ENCODE measurements at places on chromosomes 5 and 9.

GRCh38 chr9:75960551-75960950 lies 70.1 kb downstream of the PCSK5 start:
- no peak for DNase-seq

DNA sequence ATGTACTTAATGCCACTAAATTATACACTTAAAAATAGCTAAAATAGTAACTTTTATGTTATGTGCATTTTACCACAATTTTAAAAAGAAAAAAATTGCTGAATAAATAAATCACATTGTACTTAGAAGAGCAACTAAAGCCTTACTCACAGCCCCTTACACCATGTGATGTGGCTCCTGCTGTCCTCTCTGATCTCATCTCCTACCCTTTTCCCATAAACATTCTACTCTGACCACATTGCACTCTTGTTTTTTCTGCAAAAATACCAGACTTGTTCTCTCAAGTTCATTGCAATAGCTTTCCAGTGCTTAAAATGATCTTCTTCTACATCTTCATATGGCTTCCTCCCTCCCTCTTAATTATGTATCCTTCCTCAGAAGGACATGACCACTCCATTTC lies 268.4 kb downstream of the ELAVL2 start:
- no peak for DNase-seq

DNA sequence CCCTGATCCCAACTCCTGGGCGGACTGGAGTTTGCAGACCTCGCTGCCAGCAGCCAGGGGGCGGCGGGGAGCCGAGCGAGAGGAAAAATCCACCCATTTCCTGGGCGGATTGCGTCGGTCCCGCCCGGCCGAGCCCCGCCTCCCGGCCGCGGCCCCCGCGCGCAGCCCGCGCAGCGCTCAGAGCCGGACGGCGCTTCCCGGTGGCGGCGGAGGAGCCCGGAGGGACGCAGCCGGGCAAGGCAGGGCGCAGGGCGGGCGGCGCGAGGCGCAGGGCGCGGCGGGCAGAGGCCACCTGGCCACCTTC lies at the start of gene OLFM1:
Gene OLFM1 (plus strand): TSS at position 180 of the 304 bp plus-strand sequence. CDS start 322 bp downstream, outside the sequence.
- DNase-seq, result no peak

- no peak for DNase-seq
Measured at GRCh38 chr9:105158898-105159297, 85.6 kb upstream of the SLC44A1 start.

DNA sequence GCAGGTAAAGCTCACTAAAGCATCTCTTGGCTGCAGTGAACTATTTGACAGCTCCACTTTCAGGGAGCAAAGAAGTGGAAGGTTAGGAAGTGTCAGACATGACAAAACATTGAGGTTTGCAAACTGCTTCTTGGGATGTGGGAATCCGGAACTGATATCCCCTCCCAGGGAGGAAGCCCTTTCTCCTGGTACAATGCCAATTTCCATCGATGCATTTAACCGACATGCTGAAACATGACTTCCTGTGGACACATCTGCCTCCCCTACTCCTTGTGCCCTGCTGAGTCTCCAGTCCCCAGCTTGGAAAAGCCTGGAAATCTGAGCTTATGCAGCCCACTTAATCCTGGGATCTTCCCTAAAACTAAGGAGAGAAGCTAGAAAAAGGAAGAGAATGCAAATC lies 323.1 kb upstream of the DAP start:
- DNase-seq, result no peak

- DNase-seq, result no peak
Measured at GRCh38 chr9:111068383-111068730, 30.1 kb upstream of the LPAR1 start.

All from CD4-positive, alpha-beta T cell treated with Interferon gamma for 1 hour (primary cell).